Upper lobe of left lung (tissue), 6 donors: ENCODE measurements at places on chromosomes 6 and 20. TPM values are rescaled to one million over a fixed set of nuclear protein-coding genes. Genes with fewer than 3 reads are reported as not detected.

The MOG gene
- not detected for total RNA-seq

The CCN6 gene
- total RNA-seq = not detected

The TTBK1 gene
- total RNA-seq = 0.20 TPM

The TAF11 gene
- total RNA-seq = 17.8 TPM

The SOBP gene
- total RNA-seq = 16.4 TPM

The RIPOR2 gene
- total RNA-seq = 44.1 TPM

The ABHD16B gene
- 0.23 TPM for total RNA-seq

The XPO5 gene
- 20.5 TPM for total RNA-seq

The KCNK16 gene
- total RNA-seq = not detected

The MAP7 gene
- 18.1 TPM for total RNA-seq

The ZNF334 gene
- total RNA-seq = 7.2 TPM

The TOX2 gene
- 7.2 TPM for total RNA-seq

The FAM217A gene
- total RNA-seq = not detected

The SLA2 gene
- total RNA-seq = 0.97 TPM

The PSMB8 gene
- total RNA-seq = 62.9 TPM

The ZNF343 gene
- total RNA-seq = 8.8 TPM

The FAM209A gene
- 1.5 TPM for total RNA-seq

The OSTM1 gene
- total RNA-seq = 67.6 TPM

The CTCFL gene
- total RNA-seq = 0.14 TPM

The EDN1 gene
- total RNA-seq = 9.6 TPM

The CFAP206 gene
- 2.4 TPM for total RNA-seq

The SNAI1 gene
- total RNA-seq = 4.1 TPM

The OR2H1 gene
- total RNA-seq = not detected

The PSMB1 gene
- 126 TPM for total RNA-seq

The SH3BGRL2 gene
- total RNA-seq = 25.1 TPM

The KIAA0408 gene
- 34.0 TPM for total RNA-seq

The GSTA2 gene
- 35.8 TPM for total RNA-seq

The SIRPB2 gene
- total RNA-seq = 18.5 TPM

The PGC gene
- 524 TPM for total RNA-seq

The PANK2 gene
- 34.3 TPM for total RNA-seq

The COL11A2 gene
- total RNA-seq = 1.7 TPM

The PROKR2 gene
- not detected for total RNA-seq

The FERMT1 gene
- 0.44 TPM for total RNA-seq

The RNF146 gene
- total RNA-seq = 52.9 TPM

The TMEM170B gene
- 3.0 TPM for total RNA-seq

The SLC4A11 gene
- total RNA-seq = 2.6 TPM

The AIF1 gene
- 80.8 TPM for total RNA-seq

The CST4 gene
- total RNA-seq = not detected
